ENCODE measurements at places on chromosomes 11 and 22.

GRCh38 chr11:10742460-10743208 lies 8.4 kb upstream of the CTR9 start:
- DNase-seq = peak; percentile 84

GRCh38 chr11:47254386-47254785 lies 3.4 kb upstream of the NR1H3 start:
- no peak for DNase-seq

GRCh38 chr22:24060375-24060788 lies 49.3 kb downstream of the CABIN1 start:
- no peak for DNase-seq

DNA sequence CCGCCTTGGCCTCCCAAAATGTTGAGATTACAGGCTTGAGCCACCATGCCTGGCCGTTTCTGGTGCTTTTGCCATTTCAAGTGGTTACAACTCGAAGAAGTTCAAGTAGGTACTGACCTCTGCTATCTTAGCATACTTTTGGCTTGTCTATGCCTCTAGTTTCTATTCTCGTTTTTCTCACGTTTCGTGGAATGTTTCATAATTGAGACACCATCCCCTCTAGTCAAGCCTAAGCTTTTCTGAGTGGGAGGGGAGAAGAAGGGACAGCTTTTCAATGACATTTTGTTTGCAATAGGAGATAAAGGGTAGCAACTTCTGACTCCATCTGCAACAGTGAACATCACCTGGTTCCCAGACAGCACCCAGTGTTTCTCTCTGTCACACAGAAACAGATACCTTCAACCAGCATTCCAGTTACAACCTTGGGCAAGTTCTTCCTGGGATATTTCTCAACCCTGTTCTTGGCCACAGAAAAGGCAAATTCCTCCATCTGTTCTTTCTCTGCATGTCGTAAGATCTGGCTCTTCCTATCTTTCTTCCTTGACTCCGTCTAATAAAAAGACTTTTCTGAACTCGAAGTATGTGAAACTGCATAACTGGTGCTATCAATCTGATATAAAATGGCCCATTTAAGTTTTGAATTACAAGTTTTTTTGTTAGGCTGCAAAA lies 25.5 kb downstream of the DDI1 start:
- DNase-seq = no peak

GRCh38 chr11:119714590-119714989 lies 14.4 kb downstream of the NECTIN1 start:
- no peak for DNase-seq

DNA sequence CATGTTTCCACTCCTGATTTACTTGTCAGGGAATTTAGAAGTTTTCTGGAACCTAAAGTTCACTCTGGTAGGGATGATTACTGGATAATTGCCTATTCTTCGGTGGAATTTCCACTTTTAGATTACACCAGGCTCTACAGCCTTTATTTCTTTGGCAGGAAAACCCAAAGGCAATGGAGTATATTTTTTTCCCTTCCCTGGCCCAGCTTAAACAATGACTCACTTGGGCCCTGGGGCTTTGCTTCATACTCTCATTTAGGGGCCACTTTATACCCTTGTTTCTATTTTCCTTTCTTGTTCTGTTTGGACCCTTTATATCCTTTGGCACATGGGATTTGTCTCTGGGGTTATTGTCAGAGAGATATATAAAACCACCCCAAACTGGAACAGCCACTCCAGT lies 114.7 kb downstream of the CSTPP1 start:
- DNase-seq = no peak

DNA sequence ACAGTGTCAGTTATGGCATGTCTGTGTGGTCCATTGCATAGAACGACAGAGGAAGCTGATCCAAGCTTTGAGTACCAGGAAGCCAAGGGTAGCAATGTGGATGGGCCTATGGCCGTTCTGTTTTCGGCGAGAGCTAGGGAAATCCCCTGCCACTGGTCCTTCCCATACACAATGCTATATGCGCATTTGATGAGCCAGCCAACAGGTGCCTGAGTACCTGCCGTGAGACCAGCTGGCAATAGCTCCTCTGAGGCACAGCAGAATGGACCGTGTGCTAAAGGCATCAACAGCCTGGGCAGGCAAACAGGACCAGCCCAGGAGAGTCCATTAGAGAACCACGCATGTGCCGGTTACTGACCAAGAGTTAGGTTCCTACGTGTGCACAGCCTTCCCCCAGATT lies 753.0 kb downstream of the NTM start:
- no peak for DNase-seq

- no peak for DNase-seq
These were observed 44.0 kb downstream of the IGF2 start for GRCh38 chr11:2095198-2095520.

- no peak for DNase-seq
These were observed 50.3 kb downstream of the FAM76B start for GRCh38 chr11:95739108-95739938.

GRCh38 chr22:32660292-32660691 lies 141.2 kb upstream of the TIMP3 start:
- peak; percentile 4 for DNase-seq

DNA sequence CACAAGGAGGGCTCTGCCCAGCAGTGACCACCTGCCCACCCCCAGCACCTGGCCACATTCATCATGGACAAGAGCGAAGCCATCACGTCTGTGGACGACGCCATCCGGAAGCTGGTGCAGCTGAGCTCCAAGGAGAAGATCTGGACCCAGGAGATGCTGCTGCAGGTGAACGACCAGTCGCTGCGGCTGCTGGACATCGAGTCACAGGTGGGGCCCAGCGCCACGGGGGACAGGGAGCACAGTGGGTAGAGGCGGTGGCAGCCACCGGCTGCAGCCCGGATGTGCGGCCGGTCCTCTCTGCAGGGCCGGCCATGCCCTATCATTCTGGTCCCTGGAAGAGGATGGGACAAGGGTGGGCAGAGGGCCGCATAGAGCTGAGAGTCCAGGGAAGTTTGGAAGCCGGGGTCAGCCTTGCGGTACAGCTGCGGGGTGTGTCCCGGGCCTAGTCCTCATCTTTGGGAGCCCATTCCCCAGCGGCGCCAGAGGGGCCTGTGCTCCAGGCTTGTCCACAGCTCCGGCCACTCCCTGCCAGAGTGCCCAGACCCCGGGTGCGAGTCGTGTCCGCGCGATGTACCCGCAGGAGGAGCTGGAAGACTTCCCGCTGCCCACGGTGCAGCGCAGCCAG lies 14.1 kb downstream of the EPS8L2 start:
- no peak for DNase-seq

GRCh38 chr11:12372111-12372510 lies 5.3 kb upstream of the PARVA start:
- DNase-seq = no peak

- DNase-seq = no peak
These were observed 15.7 kb downstream of the TMEM121B start for GRCh38 chr22:17105143-17106129.

DNA sequence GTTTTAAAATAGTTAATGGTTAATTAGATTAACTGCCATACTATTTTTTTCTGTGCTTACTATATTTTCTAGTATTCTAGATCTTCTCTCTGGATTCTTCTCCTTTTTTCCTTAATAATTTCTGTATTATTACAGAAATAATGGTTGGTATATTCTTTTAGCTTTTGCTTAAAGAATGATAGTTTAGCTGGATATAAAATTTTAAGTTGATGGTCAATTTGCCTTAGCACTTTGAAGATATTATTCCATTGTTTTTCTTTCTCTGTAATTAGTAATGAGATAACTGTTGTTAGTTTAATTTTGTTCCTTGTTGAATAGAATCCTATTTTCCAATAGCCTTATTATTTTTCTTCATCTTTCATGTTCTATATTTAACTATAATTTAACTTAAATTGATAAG lies 99.9 kb upstream of the NCAM1 start:
- DNase-seq = no peak

- DNase-seq = no peak
These were observed 34.1 kb downstream of the PAMR1 start for GRCh38 chr11:35491231-35491871.

DNA sequence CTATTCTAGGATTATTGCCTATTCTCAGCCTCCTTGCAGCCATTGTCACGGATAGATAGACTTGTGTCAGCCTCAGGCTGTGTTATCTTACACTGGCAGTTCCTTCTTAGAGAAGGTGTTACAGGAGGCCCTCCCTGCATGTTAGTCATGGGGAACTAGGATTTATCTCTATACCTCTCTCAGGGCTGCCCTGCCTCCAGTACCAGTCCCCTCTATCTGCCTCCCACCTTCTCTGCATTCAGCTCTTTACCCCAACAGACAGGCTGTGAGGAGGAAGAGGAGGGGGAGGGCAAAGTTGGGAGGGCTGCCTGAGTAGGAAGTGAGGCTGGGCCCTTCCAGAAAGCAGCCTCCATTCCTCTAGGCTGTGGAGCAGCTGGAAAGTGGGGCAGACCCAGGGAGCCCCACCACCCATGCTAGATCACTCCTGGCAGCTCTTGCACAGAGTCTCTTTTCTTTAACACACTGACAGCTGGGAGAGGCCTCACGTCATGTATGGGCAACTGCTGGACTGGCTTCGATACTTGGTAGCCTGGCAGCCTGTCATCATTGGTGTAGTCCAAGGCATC lies 2.9 kb upstream of the IL18BP start:
- DNase-seq = no peak

- peak; percentile 20 for DNase-seq
These were observed 78.5 kb downstream of the PLEKHA7 start for GRCh38 chr11:16935518-16936302.

GRCh38 chr11:8531312-8531711 lies 62.7 kb downstream of the STK33 start:
- no peak for DNase-seq

DNA sequence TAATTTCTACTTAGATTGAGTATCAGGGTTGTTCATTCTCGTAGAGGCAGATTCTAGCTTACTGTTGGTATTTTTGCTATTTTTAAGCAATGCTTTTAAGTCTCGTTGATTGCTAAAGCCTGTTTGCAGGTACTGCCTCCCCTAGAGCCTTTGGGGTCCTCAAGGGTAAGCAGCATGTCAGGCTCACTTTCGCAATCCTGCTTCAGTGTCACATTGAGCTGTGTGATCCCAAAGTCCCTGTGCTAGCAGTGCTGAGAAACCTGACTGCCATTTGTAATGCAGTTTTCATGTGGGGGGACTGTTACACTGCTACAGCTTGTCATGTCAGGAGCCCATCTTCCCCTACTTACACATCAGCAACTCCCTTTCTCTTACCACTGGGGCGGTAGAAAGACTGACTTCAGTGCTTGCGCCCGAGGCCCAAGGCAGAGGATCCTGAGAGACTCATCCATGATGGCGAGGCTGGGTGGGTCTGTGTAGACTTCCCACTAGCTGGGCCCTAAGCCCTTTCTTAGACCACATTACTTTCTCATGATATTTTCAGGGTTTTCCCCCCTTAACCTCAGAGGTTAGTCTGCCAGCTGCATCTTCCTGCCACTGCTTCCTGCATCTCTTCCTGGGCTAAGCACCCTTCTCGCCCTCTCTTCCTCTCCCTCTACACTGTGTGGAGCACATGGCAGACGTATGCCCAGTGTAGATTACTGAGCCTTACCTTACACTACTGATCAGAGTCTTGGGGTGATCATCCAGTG lies 40.8 kb upstream of the ST14 start:
- DNase-seq = no peak

GRCh38 chr11:69130654-69131053 lies 25.1 kb upstream of the SMIM38 start:
- DNase-seq = no peak

DNA sequence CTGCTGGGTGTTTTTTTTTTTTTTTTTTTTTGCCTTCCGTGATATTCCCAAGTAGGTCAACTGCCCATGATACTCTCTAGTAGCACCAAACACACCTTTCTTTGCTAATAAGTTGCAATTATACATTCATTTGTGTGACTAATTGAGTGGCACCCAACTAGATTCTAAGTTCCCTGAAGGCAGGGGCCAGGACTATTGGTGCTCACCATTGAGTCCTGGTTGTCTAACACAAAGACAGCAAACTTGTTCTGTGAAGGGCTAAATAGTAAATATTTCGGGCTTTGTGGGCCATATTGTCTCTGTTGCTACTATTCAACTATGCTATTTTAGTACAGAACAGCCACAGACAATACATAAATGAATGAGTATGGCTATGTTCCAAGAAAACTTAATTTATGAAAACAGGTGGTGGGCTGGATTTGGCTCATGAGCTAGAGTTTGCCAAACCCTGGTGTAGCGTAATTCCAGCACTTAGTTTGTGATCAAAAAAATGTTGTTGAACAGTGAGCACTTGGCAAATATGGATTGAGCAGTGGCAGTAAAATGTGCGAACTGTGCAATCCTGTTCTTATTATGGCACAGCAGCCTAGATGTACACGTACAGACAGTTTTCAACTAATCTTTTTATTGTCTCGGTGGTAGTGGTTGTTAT lies 11.3 kb downstream of the ENDOD1 start:
- no peak for DNase-seq

- no peak for DNase-seq
These were observed 1.6 kb upstream of the LRRC55 start for GRCh38 chr11:57180081-57180561.

GRCh38 chr22:25488244-25489020 lies 76.0 kb upstream of the GRK3 start:
- peak; percentile 5 for DNase-seq

DNA sequence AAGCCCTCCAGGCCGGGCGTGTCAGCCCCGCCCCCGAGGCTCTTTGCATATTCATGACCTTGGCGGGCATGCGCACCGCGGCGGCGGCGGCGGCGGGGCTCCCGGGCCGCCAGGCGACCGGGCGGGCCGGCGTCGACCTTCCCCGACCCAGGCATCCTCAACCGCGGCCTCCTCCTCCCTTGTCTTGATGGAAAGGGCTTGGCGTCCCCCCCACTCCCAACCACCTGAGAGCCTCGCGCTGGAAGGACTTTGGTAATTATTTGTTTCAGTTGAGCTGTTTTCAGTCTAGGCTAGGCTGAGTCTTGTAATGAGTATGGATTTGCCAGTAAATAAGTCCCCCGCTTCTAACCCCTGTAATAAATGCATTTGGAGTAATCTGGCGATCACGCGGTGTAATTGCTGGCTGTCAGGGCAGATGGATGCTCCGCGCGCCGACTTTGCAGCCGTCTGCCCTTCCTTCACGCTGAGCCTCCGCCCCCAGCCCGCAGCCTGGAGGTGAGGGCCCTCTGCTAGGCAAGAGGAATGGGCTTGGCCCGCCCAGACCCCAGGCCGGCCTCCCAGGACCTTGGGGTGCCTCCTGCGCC lies 25.2 kb downstream of the FLRT1 start:
- DNase-seq = no peak

DNA sequence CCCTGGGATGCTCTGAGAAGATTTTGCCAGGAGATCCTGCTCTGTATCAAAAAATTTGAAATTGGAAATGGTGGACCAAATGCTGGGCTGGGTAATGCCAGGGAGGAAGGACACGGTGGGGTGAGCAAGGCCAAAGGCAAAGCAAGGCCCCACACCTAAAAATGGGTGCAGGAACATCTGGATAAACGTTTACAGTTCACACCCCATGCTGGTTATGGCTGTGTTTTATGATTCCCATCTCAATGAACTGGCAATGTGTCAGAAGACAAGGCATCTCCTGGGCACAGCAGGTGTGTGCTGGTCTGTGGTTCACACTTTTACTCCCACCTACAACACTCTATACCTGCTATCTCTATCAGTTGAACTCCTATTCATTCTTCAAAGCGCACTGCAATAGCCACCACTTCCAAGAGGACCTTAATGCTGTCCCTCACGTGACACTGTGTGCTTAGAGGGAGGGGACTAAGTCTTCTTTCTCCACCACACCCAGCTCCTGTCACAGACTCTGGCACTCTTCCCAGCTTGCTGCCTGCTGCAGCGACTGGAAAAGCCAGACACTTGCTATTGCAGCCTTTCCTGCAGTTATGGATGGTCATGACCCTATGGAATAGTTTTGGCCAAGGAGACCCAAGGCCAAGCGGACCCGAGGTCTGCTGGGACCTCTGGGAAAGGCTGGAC lies 277.5 kb downstream of the CTTN start:
- no peak for DNase-seq

All from Panc1 (cell line).